H1 (cell line): ENCODE measurements at places on chromosomes 2 and 18. TPM values are rescaled to one million over a fixed set of nuclear protein-coding genes. Genes with fewer than 3 reads are reported as not detected.

- no peak for DNase-seq
Measured at GRCh38 chr2:48343571-48344440, 186.1 kb upstream of the STON1 start.

DNA sequence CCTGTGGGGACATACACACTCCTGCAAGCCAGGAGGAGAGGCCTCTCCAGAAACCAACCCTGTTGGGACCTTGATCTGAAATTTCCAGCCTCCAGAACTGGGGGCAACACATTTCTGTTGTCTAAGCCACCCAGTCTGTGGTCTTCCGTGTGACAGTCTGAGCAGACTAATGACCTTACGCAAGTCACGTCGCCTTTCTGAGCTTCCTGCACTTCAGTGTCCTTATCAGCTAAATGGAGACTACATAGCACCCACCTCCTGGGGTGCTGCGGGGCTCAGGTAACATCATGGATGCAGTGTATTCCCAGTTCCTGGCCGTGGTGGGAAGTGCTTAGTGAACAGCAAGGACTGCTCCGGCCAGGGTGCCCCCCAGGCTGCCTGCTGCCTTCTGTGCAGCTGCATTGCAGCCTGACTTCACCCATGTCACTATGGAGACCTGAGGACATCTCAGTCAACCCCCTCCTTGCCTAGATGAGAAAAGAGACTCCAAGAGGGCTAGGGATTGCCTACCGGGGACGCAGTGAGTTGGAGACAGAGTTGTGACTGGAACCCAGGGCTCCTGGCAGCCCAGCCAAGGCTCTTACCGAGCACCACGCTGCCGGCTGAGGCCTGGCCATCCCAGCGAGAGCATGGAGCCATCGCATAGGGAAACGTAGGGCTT, 61.2 kb upstream of the FZD5 start:
- no peak for DNase-seq

- DNase-seq: no peak
Measured at GRCh38 chr2:89825034-89825433, 1133.6 kb downstream of the RPIA start.

GRCh38 chr2:60560734-60561644, 7.5 kb upstream of the BCL11A start:
- no peak for DNase-seq

DNA sequence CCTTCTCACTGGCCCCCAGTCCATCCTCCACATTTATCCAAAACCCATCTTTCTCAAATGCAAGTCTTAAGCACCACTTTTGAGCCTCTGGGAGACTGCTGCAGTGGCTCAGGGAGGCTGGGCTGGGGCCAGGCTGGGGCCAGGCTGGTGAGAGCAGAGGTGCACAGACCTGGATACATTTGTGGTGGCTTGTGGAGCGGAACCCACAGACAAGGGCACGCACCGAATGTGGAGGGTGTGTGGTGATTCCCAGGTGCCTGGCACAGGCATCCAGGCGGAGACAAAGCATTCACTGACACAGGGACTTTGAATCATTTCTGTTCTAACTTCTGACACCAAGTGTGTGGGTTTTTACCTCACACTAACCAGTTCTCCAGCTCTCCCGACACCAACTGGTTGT, 42.2 kb upstream of the MGAT4A start:
- no peak for DNase-seq

DNA sequence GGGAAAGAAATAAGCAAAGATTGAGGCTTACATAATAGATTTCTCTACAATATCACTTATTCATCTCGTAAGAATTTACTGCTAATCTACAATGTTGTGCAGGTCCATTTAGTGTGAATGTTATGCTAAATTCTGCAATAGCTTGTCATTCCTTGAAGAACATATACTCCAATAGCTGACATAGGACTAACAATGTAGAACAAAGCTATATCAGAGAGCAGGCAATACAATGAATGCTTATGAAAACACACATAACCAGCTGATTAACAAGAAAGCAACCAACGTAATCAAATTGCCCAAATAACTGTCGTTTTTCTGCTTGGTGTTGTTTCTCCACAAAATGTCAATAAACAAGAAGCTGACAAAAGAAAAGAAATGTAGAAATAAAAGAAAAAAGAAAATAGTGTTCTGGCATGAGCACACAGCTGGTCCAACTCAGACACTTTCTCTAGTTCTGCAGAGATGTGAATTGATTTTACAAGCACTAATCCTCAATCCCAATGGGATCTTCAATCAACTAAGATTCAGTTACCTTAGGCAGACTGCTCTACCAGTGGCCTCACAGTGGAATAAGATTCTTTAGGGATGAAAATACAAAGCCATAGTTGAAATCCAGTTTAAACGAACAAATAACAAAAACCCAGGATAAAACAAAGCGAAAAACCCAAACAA, 1024.7 kb upstream of the PIK3C3 start:
- no peak for DNase-seq

- DNase-seq: no peak
Measured at GRCh38 chr18:78364388-78364960, 615.1 kb upstream of the SALL3 start.

DNA sequence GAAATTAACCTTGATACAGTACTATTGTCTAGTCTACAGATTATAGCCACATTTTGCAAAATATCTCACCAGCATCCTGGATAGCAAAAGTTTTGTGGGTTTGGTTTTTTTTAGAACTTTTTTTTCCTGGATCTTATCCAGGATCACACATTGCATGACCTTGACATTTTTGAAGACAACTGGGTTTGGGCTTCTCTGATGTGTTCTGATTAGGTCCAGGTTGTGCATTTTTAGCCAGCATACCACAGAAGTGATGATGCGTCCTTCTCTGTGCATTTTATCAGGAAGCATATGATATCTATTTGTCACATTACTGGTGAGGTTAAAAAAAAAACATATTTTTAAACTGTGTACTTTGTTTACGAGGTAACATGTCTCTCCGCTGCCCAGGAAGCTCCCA, 221.0 kb upstream of the OSR1 start:
- no peak for DNase-seq

DNA sequence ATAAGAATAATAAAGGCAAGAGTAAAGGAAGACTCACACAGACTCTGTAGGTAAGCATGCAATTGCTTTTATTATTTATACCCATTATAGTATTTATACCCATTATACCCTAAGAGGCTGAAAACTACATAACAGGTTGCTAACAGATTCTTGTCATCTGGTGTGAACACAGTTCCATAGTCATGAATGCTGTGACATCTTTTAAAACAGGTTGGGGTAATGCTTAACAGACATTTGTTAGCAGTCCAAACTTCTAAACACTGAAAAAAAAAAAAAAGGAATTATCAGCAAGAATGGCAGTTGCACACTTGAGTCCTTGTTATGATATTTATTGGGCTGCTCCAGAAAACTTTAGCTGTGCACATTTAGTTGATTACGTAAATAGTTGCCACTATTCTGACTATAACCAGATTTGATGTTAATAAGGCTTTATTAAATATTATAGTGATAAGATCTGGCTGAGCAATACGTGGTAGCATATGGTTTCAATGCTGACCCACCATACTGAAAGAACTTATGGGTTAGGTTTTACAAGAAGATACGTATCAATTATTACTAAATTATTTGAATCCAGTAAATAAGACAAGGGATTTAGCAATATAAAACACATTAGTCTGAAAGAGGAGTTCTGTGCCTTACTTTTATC, 888.8 kb downstream of the LRRTM4 start:
- no peak for DNase-seq

- DNase-seq: no peak
Measured at GRCh38 chr18:57198073-57198472, 51.2 kb downstream of the BOD1L2 start.

- no peak for DNase-seq
Measured at GRCh38 chr2:112137516-112138158, 548 bp upstream of the FBLN7 start.

DNA sequence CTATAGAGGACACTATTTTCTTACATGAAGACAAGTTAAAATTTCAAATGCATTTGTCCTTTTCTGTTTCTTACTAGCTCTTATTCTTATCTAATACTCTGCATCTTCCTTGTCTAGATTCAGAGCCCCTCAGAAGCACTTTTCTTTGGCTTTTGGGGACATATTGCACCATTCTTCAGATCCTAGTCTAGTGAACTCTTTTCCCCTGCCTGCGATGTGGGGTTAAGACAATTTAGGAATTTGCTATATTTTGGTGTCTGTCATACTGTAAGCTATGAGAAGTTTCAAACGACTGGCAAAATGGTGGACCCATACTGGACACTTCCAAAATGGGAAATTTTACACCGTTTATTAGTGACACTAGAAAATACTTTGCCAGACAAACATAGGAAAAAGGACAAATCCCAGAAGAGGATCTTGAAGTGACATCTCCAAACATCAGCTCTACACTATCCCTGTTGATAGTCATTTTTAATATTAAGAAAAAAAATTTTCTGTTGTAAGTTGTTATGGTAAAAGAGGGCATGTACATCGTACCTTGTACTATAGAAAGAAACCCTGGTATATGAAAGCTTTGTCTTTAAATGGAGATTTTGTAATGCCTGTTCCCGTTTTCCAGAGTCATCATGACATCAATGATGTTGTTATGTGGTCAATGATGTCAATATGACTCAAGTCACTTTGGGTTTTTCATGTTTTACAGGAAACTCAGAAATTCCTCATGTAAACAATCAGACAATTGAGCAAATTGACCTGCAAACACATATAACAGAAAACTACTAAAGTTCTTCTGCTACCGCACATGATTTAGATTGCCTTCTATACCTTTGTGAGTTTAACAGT, 4.4 kb upstream of the KYNU start:
- DNase-seq: no peak

GRCh38 chr2:219571311-219572236, at the start of gene OBSL1:
Gene OBSL1, minus strand, starts transcription at chr2:219571539. Its CDS starts 307 bp downstream, at chr2:219571232.
- no peak for DNase-seq

GRCh38 chr2:111627256-111627655, 256.7 kb downstream of the ANAPC1 start:
- no peak for DNase-seq

DNA sequence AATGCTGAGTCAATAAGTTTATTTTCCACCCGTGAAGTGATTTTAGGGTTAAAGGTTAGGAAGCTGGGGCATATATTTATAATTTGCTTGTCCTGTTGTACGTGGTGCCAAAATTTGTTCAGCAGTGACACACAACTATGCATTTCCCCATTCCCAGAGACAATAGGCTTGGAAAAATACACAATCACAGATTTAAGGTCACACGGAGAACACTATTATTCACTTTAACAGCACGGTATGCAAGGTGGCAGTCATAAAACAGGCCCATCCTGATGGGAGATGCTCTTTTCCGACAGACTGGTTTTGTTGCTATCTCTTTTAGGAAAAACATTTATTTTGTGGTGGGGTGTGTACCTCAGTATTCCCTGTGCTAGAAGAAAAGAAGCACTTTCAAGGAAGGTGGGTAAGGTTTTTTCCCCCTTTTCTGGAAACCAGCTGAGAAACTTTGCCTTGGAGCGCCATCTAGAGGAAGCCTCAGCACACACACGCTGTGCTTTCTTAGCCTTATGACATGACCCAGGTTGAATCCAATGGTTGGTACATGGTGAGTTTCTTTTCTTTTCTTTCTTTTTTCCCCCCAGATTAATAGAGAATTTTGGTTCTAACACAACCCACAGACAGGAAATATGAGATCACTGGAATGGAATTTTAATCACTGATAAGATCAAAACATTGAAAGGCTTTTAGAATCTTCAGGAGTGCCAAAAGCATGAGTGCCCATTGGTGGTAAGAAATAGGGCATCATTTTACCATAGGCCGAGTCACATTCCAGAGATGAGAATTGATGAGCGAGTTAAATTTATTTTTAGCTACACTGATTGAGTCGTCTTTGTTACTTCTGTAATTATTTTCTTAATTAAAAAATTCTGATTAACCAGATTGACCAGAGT, 332.1 kb downstream of the AGPS start:
- DNase-seq: peak; percentile 13

DNA sequence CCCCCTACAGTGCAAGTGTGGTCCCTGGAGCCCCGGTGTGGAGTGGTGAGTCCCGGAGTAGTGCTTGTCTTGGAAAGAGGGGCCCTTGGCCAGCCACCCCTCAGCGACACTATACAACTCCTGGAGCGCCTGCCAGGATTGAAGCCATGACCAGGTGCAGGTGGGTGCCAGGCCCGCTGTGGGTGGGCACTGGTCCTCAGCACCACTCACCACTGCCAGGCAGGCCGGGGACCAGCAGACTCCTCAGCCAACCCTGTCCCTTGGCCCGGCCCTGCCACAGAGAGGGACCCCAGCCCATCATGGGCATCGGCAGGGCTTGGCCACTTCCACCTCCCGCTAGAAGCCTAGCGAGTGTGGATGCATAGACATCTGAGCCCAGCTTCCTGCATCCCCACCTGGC, 42.2 kb downstream of the STK25 start:
- DNase-seq: no peak

- DNase-seq: no peak
Measured at GRCh38 chr2:180520921-180521581, 459.4 kb upstream of the UBE2E3 start.

- no peak for DNase-seq
Measured at GRCh38 chr2:149365931-149366583, 35.7 kb downstream of the LYPD6 start.

- DNase-seq: no peak
Measured at GRCh38 chr2:46837704-46838103, 77.9 kb downstream of the MCFD2 start.

DNA sequence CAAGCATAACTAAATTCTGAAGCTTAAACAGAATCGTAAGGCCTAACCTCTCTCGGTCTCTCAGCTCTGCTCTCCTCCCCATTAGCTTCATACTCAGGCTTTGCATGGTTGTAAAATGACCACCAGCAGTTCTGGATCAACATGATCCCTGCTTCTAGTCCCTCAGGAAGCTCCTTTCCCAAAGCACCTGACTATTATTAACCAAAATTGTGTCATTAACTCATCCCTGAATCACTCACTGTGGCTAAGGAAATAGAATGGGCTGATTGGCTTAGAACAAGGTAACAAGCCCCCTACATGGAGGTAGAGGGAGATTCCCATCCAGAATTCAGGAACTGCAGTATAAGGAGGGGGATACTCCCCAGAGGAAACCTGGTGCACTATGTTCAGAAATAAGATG, 448.3 kb downstream of the ARHGAP15 start:
- no peak for DNase-seq

DNA sequence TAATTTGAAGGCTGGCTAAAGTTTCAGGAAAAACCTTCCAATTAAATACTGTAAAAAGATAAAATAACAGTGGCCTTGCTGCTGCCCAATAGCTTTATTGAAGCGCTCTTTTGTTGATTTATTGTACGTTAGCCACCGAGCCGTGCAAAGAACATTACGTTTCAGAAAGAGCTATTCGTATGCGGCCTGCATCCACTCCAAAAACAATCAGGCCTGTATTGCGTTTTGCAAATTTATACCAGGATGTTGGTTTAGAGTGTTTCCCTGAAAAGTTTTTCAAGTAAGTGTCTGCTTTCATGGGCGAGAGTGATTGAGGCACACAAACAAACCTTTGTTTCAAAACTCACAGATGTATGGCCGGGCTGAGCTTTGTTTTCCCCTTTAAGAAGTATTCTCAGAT, 257.2 kb upstream of the SALL3 start:
- no peak for DNase-seq

GRCh38 chr2:109030870-109031475, 42.0 kb upstream of the EDAR start:
- no peak for DNase-seq

TBR1 gene
- not detected in 2 replicates for total RNA-seq

SEPTIN10 gene
- total RNA-seq: 93.6 and 101 TPM in 2 replicates

FTCDNL1 gene
- 0.61 and 0.97 TPM in 2 replicates for total RNA-seq

SNTG2 gene
- total RNA-seq: 14.3 and 18.1 TPM in 2 replicates

ZNF516 gene
- total RNA-seq: 16.5 and 17.0 TPM in 2 replicates

PRKAG3 gene
- not detected in 2 replicates for total RNA-seq

DSEL gene
- 20.6 and 22.8 TPM in 2 replicates for total RNA-seq

CGREF1 gene
- 3.4 and 3.5 TPM in 2 replicates for total RNA-seq

GPBAR1 gene
- total RNA-seq: 0.32 and 0.63 TPM in 2 replicates
